Activated T-cell treated with anti-CD3 and anti-CD28 coated beads, Interleukin-2, amount 50 U/mL, for 24 hours (primary cell): ENCODE measurements at places on chromosomes 3 and 15.

- no peak for DNase-seq
Observed at GRCh38 chr3:139608924-139609323, 68.8 kb downstream of the NMNAT3 start.

DNA sequence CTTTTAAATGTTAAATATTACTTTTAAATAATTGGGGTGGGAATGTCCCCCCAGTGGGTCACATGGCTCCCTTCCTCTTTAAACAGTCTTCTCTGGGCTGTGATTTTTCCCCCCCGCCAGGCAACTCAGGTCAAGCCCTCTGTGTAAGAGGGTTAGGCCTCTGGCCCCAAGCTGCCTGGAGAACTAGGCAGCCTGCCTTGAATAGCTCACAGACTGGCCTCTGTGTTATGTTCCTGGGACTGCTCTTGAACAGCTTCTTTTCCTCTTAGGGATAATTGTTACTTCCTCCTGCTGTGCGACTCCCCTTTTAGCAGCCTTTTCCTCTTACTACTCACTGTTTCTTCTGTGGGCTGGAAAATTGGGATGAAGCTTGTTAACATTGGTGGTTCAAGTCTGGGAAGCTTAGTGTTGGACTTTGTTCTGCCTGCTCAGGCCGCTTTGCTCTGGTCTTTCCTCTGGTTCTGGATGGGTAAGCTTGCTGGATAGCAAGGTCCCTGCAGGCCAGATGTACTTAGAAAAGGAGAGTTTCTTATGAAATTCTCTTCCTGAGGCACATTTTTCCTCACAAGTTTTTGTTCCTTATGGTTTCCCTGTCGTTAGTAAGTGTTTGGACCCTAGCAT, 2.2 kb downstream of the TEX264 start:
- DNase-seq = no peak

DNA sequence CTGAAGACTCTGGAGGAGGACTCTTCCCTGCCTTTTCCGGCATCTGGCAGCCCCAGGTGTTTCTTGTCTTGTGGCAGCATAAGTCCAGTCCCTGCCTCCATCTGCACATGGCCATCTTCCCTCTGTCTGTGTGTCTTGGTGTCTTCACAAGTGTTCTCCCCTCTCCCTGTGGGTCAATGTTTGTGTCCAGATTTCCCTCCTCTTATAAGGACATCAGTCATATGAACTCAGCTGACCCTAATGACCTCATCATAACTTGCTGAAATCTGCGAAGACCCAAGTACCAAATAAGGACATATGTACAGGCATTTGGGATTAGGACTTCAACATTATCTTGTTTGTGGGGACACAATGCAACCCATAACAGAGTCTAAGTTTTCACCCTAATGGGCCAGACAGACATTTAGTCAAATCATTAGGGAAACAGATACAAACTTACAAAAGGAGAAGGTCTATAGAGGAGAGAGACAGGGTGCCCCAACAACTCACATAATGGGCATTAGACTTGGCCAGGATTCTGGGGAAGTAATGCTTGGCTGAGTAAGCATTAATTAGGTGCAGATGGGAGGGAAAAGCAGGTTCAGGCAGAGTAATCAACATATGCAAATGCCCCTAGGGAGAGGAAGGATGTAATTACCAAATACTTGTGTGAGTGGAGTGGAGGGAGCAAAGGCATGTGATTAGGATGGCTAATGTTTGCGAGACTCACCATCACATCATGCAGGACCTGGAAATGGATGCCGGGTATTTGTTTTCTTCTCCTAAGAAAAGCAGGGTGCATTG, 372.8 kb upstream of the TBL1XR1 start:
- no peak for DNase-seq

- no peak for DNase-seq
Observed at GRCh38 chr3:184011937-184012889, 5.5 kb downstream of the ABCC5 start.

DNA sequence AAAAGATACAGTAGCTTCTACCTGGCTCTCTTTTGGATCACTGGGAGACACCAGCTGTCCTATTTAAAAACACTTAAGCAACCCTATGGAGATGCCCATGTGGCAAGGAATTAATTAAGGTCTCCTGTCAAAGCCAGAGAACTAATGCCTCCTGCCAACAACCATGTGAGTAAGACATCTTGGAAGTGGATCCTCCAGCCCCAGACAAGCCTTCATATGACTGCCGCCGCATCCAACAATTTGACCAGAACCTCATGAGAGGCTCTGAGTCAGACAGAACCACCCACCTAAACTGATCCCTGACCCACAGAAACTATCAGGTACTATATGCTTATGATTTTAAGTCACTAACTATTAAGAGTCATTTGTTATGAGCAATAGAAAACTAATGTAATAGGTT, 22.3 kb downstream of the IFT80 start:
- DNase-seq = no peak

GRCh38 chr15:66654739-66655375, 47.2 kb upstream of the SMAD6 start:
- DNase-seq = no peak

GRCh38 chr3:118760585-118761290, 273.9 kb downstream of the IGSF11 start:
- no peak for DNase-seq

DNA sequence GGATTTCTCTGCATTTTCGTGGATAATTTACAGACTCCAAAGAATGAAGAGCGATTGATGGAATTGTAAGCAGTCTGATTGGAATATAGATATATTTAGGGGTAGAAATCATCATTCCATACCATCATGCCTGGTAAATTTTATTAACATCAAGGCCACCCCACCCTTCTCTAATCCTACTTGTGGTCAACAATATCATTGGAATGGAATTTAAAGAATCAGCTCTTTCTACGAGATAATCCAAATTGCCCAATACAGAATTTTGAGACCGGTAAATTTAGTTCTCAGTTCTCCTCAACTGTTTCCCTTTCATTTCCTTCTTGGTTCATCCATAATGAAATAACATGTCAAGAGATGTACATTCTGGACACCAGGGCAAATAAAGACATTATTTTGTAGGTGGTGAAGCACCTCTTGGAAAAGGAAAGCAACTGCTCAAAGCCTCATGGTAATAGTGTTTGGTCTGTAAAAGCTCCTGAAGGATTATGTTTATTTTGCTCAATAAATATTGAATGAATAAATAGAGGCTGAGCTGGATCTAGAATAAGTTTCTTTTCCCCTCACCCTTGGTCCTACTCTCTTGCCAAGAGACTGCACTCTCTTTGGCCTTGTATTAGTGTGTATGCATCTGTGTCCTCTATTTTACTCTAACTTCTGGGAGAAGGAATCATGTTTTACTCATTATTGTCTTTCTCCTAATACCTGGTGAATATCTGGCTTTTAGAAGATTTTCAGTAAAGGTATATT, 133.7 kb upstream of the BCL6 start:
- DNase-seq = no peak
